Activated CD8-positive, alpha-beta memory T cell treated with anti-CD3 and anti-CD28 coated beads for 24 hours (primary cell): ENCODE measurements at places on chromosomes 2 and 18.

DNA sequence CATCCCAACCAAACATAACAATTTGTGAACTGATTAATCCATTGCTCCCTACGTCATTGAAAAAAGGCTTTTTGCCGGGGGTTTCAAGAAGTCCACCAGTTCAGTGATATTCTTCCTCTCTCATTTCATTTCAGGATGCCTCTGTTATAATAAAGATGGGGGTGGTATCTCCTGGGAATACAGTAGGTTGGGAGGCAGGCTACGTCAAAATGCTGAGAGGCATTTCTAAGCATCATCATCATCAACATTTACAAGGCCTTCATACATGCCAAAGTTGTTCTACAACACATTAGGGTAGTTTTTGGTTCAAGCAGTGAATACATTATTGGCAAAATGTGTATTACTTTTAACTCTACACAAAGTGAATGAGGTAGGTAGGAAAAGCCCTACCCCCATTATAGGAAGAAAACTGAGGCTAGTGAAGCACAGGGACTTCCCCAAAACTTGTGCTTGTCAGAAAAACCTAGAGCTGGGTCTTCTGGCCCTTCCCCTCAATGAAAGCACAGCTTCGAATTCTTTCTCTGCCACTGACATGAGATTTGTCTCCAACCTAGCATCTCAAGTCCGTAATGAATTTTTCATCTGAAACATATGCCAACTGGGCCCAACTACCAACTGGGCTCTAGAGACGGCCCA, 11.3 kb downstream of the OSR1 start:
- DNase-seq, result no peak

DNA sequence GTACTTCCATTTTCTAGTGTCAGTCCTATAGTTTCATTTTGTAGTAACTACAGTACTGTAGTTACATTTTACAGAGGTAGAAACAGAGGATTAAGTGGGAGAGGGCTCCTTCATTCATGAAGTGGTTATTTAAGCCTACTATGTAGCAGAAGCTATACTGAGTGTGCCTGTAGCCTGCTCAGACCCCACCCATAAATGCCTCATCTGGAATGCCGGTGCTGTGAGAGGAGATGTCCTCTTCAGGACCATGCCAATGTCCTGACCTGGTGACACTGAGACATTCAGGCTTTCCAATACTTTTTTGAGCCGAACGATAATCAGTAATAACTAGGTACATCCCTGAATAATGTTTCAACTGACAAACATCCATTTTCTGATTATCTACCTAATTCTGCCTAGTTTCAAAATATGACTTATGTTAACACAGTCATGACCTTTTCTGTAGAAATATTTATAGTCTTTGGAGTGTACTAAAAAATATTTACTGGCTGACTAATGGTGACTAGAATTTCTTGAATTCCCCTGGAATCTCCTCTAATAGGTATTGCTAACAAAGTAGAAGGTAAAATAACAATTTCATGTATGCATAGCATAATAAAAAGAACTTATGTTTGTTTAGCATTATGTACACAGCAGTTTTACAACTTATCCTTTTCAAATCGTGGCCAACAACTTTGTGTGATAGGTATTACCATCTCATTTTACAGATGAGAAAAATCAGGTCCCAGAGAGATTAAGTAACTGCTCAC, 10.2 kb upstream of the ARHGAP28 start:
- DNase-seq, result no peak

DNA sequence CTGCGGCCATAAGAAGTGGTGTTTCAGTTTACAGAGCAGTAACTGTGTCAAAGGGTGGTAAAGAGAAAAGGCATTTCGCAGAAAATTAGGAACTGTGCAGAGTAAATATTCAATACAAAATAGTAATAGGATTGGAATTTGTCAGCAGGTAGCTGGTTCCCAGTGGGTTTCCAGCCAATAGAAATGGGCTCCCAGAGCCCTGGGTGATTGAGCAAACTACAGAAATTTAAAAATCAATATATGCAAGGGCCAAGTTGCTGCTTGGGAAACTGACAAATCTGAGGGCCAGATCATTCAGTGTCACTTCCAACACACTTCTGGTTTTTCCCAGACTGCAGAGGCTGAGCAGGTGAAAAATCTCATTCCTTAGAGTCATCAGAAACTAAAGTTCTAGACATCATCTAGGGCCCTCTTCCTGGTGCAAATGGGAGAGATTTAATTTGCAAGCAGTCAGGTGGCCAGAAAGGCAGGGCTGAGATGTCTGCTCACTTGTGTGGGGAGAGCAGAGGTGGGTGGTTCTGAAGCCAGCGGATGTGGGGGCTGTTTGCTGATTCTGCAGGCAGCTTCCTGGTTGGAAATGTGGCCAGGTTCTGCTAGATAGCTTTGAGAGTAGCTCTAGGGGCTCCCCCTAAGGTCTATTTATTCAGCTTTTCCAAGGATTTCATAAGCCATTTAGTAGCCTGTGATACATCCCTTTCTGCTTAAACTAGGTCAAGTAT, 182.4 kb downstream of the NCK2 start:
- peak; percentile 70 for DNase-seq

DNA sequence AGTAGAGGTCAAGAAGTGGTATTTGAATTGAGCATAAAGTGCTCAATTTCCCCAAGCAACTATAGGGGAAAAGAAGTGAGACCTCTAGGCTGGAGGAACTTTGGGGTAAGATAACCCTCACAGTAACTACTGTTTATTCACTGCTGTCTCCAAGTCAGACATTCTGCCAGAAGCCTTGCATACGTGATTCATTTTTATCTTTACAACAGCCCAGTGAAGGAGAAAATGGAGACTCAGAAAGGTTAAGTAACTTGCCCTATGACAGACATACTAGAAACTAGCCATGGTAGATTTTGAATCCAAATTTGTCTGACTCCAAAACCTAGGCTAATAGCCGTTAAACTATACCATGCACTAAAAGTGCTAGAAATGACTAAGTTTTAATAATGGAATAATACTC, 28.4 kb downstream of the DNAJC10 start:
- no peak for DNase-seq
